ENCODE measurements at places on chromosomes 1 and 21. TPM values are rescaled to one million over a fixed set of nuclear protein-coding genes. Genes with fewer than 3 reads are reported as not detected.

DNA sequence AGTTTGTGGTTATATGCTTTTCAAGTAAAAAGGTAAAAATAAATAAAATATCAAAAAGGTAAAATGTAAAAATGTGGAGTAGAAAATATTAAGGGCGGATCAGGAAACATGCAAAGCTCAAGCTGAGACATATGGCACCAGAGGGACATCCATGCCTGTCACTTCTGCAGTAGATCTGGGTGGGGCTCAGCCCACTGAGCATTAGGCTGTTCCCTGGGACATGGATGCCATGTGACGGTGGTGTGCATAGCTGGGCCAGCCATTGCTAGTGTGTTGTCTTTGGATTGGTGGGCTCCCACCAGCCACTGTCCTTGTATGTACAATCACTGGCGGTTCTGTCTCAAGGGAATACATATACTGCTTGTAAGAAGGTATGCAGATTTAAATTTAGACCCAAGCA, 3.0 kb downstream of the TTC13 start:
- H3K27ac ChIP-seq = no peak overlapping the region
- peaks cover 11% of the 10 kb centered on the region for H3K36me3 ChIP-seq
- DNase-seq = no peak
- H3K4me1 ChIP-seq = peaks cover 9% of the 10 kb centered on the region
- no peaks in the 10 kb centered on the region for H3K27me3 ChIP-seq

DNA sequence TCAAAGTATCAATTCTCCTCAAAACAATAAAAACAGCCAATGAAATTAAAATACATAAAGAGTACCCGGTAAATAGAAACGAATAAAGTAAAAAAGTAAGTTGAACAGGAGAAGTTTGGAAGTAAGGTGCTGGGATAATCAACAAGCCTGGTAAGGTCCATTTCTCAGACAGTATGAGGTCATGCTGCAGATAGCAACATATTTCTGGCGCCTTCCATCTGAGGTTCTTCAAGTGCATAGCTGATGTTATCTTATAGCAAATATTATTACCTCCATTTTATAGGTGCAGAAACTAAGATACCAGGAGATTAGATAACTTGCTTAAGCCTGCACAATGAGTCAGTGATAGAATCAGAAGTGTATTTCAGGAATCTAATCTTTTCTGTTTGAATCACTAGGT, 23.7 kb upstream of the CEP350 start:
- no peak overlapping the region for H3K27ac ChIP-seq
- no peak overlapping the region for H3K4me3 ChIP-seq
- H3K36me3 ChIP-seq = no peaks in the 10 kb centered on the region
- DNase-seq = no peak

GRCh38 chr1:204230211-204230610, 16.4 kb upstream of the GOLT1A start:
- H3K36me3 ChIP-seq = peaks cover 41% of the 10 kb centered on the region
- H3K4me1 ChIP-seq = no peaks in the 10 kb centered on the region
- H3K27ac ChIP-seq = no peak overlapping the region
- DNase-seq = no peak

DNA sequence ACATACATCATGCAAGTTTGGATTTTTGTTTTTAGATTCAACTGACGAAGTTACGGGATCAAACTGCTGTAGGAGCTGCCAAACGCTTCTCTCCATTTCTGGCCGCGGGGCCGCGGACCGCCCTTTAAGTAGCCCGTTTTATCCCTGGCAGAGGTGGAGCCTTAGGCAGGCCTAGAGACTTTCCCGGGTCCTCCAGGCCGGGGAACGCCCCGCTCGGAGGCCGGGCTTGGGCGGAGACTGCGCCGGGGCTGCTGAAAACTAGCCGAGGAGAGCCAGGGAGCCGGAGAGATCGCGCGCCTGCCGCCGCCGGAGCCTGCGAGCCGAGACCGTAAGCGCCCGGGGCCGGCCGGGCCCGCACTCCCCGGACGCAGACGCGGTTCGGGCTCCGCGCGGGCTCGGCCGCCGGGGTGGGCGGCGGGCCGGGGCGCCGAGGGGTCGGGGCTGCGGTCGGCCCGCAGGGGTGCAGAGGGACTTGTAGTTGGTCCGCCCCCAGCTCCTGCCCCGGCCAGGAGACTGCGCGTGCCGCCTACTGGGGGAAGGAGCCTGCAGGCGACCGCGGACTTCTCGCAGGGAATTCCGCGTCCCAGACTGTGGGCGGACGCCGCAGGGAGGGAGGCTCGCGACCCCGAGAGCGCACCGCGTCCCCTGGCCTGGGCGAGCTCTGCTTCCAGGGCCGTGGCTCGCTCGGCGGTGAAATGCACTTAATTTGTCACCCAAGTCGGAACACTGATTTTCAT, at the start of gene EPHX1:
Gene EPHX1 (plus strand): TSS at position 283 of the 737 bp plus-strand sequence. CDS start 18,606 bp downstream, outside the sequence.
- peaks cover 48% of the 10 kb centered on the region for H3K4me1 ChIP-seq
- H3K36me3 ChIP-seq = no peaks in the 10 kb centered on the region
- no peaks in the 10 kb centered on the region for H3K27me3 ChIP-seq
- peak within 1 kb of the TSS; percentile 65 for H3K4me3 ChIP-seq
- H3K27ac ChIP-seq = peak within 1 kb of the TSS; percentile 71

GRCh38 chr1:56576880-56577405, 2.4 kb downstream of the PLPP3 start:
- no peaks in the 10 kb centered on the region for H3K36me3 ChIP-seq
- peaks cover 17% of the 10 kb centered on the region for H3K4me1 ChIP-seq
- peak overlapping the region; percentile 95 for H3K27ac ChIP-seq
- no peaks in the 10 kb centered on the region for H3K27me3 ChIP-seq
- H3K4me3 ChIP-seq = peak overlapping the region; percentile 83

- DNase-seq = no peak
- H3K27me3 ChIP-seq = peaks cover 43% of the 10 kb centered on the region
- no peaks in the 10 kb centered on the region for H3K36me3 ChIP-seq
- H3K4me3 ChIP-seq = no peak overlapping the region
- H3K4me1 ChIP-seq = peaks cover 10% of the 10 kb centered on the region
- no peak overlapping the region for H3K27ac ChIP-seq
These were observed 2.0 kb upstream of the RCSD1 start for GRCh38 chr1:167627865-167628641.

DNA sequence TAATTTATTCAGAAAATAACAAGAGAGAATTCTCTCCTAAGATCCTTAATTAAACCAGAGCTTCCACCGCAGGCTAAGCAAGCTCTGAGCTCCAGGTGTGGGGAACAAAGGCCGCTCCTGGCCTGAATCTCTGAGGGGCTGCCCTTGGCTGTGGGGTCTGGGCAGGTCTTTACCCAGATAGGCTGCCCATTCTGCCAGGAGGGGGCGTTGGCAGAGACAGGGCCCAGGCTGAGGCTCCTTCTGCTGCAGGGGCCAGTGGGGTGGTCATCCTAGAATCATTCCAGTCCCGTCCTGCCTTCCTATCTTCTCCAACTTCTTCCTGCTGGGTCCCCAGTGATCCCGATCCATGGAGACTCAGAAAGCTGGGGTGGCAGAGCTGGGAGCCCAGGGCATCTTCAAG, 82.9 kb upstream of the POU3F1 start:
- no peaks in the 10 kb centered on the region for H3K36me3 ChIP-seq
- no peak overlapping the region for H3K4me3 ChIP-seq
- H3K4me1 ChIP-seq = peaks cover 20% of the 10 kb centered on the region
- DNase-seq = no peak

- no peak overlapping the region for H3K4me3 ChIP-seq
- H3K36me3 ChIP-seq = no peaks in the 10 kb centered on the region
- H3K27me3 ChIP-seq = no peaks in the 10 kb centered on the region
- H3K27ac ChIP-seq = no peak overlapping the region
- H3K4me1 ChIP-seq = no peaks in the 10 kb centered on the region
These were observed 97.9 kb downstream of the RPS6KC1 start for GRCh38 chr1:213148905-213149304.

DNA sequence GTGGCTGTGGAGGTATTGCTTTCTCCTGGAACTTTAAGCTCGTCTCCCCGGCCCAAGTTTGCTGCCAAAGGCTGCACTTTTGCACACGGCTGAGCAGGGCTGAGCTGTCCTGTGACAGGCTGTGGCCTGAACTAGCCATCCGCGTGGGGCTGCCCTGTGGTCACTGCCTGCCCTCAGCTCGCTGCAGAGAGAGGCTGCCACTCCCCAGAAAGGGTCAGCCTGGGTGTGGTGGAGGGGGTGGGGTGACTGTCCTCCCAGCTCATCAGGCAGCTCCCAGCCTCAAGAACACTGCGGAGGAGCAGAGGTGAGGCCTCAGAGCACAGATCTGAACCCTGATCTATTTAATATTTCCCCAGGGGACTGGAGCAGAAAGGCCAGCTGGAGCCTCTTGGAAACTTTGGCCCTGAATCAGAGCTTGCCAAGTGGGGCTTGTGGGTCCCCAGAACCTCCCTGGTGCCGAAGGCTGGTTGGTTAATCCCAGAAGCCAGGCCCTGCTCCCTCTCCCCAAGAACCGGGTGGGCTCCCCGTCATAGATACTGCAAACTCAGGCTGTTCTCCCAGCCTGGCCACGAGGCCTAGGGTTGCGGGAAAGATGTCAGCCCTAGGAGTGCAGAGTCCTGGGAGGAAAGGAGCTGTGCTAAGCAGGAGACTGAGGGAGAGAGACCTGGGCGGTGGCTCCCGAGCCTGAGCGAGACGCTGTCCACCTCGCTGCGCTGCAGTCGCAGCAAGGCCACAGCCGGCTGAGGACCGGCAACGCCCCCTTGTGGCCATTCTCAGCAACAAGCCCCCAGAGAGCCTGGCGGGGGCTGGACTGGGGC, 125.1 kb upstream of the IPO9 start:
- H3K4me1 ChIP-seq = peaks cover 53% of the 10 kb centered on the region
- peak overlapping the region; percentile 36 for H3K27ac ChIP-seq
- peak; percentile 93 for DNase-seq

The GRIK1 gene
- 28.8 TPM for total RNA-seq

The GNG4 gene
- 38.3 TPM for total RNA-seq

The HCRTR1 gene
- 3.2 TPM for total RNA-seq
